CD8-positive, alpha-beta memory T cell (primary cell): ENCODE measurements at places on chromosomes 16 and 17. TPM values are rescaled to one million over a fixed set of nuclear protein-coding genes. Genes with fewer than 3 reads are reported as not detected.
A peak's percentile ranks its signal among the peaks of the same experiment; 100 is the strongest.

- H3K27me3 ChIP-seq = no peaks in the 10 kb centered on the region
- peaks cover 18% of the 10 kb centered on the region for H3K36me3 ChIP-seq
- no peaks in the 10 kb centered on the region for H3K4me1 ChIP-seq
Measured at GRCh38 chr17:44033861-44034408, 19.2 kb upstream of the TMEM101 start.

- H3K4me3 ChIP-seq = no peak overlapping the region
- no peak for DNase-seq
- peaks cover 65% of the 10 kb centered on the region for H3K4me1 ChIP-seq
- H3K27me3 ChIP-seq = no peaks in the 10 kb centered on the region
Measured at GRCh38 chr17:5044630-5045029, 9.4 kb upstream of the SLC52A1 start.

- DNase-seq = no peak
- no peaks in the 10 kb centered on the region for H3K4me1 ChIP-seq
- H3K36me3 ChIP-seq = no peaks in the 10 kb centered on the region
- no peak overlapping the region for H3K4me3 ChIP-seq
- no peak overlapping the region for H3K27ac ChIP-seq
Measured at GRCh38 chr17:28967221-28968135, 16.2 kb upstream of the PHF12 start.

- no peaks in the 10 kb centered on the region for H3K36me3 ChIP-seq
- H3K27me3 ChIP-seq = no peaks in the 10 kb centered on the region
- H3K4me1 ChIP-seq = peaks cover 10% of the 10 kb centered on the region
Measured at GRCh38 chr17:76572201-76572910, 13.3 kb downstream of the ST6GALNAC2 start.

GRCh38 chr16:49466529-49466831 is 92.9 kb downstream of the C16orf78 start:
- no peaks in the 10 kb centered on the region for H3K27me3 ChIP-seq
- H3K4me3 ChIP-seq = no peak overlapping the region
- H3K4me1 ChIP-seq = peaks cover 38% of the 10 kb centered on the region
- H3K27ac ChIP-seq = no peak overlapping the region
- DNase-seq = no peak

DNA sequence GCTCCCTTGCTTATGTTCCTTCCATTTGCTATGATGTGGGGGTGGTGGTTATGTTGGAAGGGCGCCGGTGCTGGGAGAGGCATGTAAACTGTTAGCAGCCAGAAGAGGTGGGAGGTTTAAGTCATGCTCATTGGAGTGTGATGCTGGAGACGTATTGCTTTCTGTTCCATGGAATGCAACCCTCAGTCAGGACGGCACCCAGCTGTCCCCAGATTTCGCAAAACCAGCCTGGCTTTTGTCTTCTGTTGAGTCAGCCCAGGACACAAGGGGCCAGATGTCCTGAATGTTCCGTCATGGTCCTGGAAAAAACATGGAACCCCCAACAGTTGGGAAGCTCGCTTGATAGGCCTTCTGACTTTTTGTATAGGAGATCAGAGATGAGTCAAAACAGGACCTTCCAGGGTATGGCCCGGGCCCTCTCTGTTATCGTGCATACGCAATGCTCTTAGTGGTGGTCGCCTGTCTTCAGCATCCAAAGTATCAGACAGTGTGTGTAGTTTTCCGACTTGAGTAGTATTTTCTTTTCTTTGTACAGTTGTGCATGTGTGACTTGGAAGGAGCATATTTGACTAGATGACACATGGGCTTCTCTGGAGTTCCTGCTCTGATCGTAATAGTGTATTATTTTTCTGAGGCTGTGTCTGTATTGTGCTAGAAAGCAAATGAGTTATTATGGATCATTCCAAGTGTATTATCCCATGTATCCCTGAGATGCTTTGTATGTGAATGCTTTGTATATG is 201.9 kb downstream of the SNX29 start:
- no peaks in the 10 kb centered on the region for H3K4me1 ChIP-seq
- no peaks in the 10 kb centered on the region for H3K27me3 ChIP-seq
- H3K4me3 ChIP-seq = no peak overlapping the region
- H3K36me3 ChIP-seq = no peaks in the 10 kb centered on the region
- DNase-seq = no peak

- DNase-seq = peak; percentile 72
- H3K36me3 ChIP-seq = no peaks in the 10 kb centered on the region
- H3K4me1 ChIP-seq = peaks cover 6% of the 10 kb centered on the region
- H3K4me3 ChIP-seq = no peak overlapping the region
- H3K27me3 ChIP-seq = peaks cover 40% of the 10 kb centered on the region
Measured at GRCh38 chr17:35747540-35748017, 5.5 kb downstream of the GAS2L2 start.

DNA sequence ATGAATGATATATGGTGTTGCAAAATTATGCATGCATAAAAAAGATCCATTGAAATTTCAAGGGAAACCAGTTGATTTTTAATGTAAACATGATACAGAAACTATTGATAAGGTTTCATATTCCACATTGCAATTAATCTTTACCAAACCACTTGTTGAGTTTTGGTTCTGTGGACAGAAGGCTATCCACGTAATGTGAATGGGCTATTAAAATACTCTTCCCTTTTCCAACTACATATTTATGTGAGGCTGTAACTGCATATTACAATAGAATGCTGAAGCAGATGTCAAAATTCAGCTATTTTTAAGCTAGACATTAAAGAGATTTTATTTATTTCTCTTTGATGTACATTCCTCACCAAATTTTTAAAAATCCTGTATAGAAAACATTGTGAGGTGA is 33.7 kb upstream of the VPS4A start:
- no peaks in the 10 kb centered on the region for H3K4me1 ChIP-seq
- H3K4me3 ChIP-seq = no peak overlapping the region
- no peaks in the 10 kb centered on the region for H3K36me3 ChIP-seq
- no peak overlapping the region for H3K27ac ChIP-seq
- no peaks in the 10 kb centered on the region for H3K27me3 ChIP-seq

DNA sequence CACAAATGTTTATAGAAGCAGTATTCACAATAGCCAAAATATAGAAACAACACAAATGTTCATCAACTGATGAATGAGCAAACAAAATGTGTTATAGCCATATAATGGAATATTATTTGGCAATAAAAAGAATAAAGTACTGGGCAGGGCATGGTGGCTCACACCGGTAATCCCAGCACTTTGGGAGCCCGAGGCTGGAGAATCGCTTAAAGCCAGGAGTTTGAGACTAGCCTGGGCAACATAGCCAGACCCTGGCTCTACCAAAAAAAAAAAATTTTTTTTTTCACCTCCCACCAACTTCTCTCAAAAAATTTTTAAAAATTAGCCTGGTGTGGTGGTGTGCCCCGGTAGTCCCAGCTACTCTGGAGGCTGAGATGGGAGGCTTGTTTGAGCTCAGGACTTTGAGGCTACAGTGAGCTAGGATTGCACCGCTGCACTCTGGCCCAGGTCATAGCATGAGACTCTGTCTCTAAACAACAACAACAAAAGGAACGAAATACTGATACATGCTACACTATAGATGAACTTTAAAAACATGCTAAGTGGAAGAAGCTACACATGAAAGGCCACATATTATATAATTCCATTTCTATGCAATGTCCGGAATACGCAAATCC is 10.7 kb upstream of the PECAM1 start:
- peaks cover 29% of the 10 kb centered on the region for H3K4me1 ChIP-seq
- H3K4me3 ChIP-seq = no peak overlapping the region
- H3K27me3 ChIP-seq = no peaks in the 10 kb centered on the region
- H3K27ac ChIP-seq = no peak overlapping the region
- no peaks in the 10 kb centered on the region for H3K36me3 ChIP-seq

DNA sequence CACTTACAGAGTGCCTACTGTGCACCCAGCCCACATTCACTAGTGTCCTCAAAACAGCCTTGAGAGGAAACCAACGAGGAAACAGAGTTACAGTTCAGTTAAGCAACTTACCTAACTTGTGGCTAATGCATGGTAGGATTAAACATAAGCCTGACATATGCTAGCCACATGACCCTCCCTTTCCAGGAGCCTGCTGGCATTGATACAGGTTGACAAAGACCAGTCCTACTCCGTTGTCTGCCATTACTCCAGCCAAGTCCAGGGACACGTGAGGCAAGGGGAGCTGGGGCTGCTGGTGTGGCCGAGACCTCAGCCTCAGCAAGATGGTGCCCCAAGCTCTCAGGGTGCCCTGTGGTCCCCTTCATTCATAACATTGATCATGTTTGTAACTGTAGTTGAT is 37.9 kb downstream of the SNX20 start:
- no peaks in the 10 kb centered on the region for H3K36me3 ChIP-seq

GRCh38 chr17:72046643-72047612 is 73.9 kb upstream of the SOX9 start:
- no peak for DNase-seq
- no peaks in the 10 kb centered on the region for H3K36me3 ChIP-seq
- no peaks in the 10 kb centered on the region for H3K4me1 ChIP-seq
- no peaks in the 10 kb centered on the region for H3K27me3 ChIP-seq

DNA sequence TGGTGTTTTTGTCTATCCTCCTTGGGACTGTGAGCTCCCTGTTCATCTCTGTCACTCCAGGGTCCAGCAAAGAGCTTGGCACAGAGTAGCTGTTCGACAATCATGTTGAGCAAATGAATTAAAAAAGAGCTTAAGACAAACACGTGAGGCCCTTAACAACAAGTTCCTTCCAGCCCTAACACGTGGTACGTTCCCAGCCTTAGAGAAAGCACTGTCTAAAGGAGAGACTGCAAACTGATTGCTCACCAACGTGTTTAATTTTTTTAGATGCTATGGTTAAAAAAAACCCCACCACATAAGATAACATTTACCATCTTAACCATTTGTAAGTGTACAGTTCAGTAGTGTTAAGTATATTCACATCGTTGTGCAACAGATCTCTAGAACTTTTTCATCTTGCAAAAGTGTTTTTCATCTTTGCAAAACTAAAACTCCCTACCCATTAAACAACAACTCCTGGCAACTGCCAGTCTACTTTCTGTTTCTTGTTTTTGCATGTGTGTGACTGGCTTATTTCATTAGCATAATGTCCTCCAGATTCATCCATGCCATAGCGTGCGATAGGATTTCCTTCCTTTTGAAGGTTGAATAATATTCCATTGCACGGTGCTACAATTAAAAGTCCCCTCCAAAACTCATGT is 28.2 kb downstream of the LAT start:
- H3K36me3 ChIP-seq = no peaks in the 10 kb centered on the region
- H3K27ac ChIP-seq = peak overlapping the region; percentile 2
- peak; percentile 53 for DNase-seq
- H3K4me3 ChIP-seq = peak overlapping the region; percentile 1
- H3K27me3 ChIP-seq = no peaks in the 10 kb centered on the region
- peaks cover 54% of the 10 kb centered on the region for H3K4me1 ChIP-seq

GRCh38 chr17:50816771-50817751 is 18.3 kb upstream of the WFIKKN2 start:
- no peak overlapping the region for H3K27ac ChIP-seq
- H3K4me3 ChIP-seq = no peak overlapping the region
- H3K36me3 ChIP-seq = no peaks in the 10 kb centered on the region
- no peaks in the 10 kb centered on the region for H3K27me3 ChIP-seq
- peak; percentile 43 for DNase-seq

GRCh38 chr17:19248151-19248927 is 11.2 kb downstream of the EPN2 start:
- H3K27me3 ChIP-seq = no peaks in the 10 kb centered on the region
- H3K27ac ChIP-seq = no peak overlapping the region
- no peak overlapping the region for H3K4me3 ChIP-seq
- H3K36me3 ChIP-seq = no peaks in the 10 kb centered on the region
- no peaks in the 10 kb centered on the region for H3K4me1 ChIP-seq

- no peak overlapping the region for H3K27ac ChIP-seq
- H3K4me1 ChIP-seq = no peaks in the 10 kb centered on the region
- no peaks in the 10 kb centered on the region for H3K27me3 ChIP-seq
- no peak for DNase-seq
- no peaks in the 10 kb centered on the region for H3K36me3 ChIP-seq
Measured at GRCh38 chr17:14950686-14951085, 314.4 kb downstream of the PMP22 start.

- H3K4me1 ChIP-seq = no peaks in the 10 kb centered on the region
- H3K4me3 ChIP-seq = no peak overlapping the region
- no peak overlapping the region for H3K27ac ChIP-seq
- H3K27me3 ChIP-seq = peaks cover 21% of the 10 kb centered on the region
Measured at GRCh38 chr16:23755484-23755809, 621 bp downstream of the CHP2 start.

GRCh38 chr17:20955427-20956323 is 87.1 kb downstream of the USP22 start:
- no peaks in the 10 kb centered on the region for H3K27me3 ChIP-seq
- H3K27ac ChIP-seq = no peak overlapping the region
- H3K36me3 ChIP-seq = no peaks in the 10 kb centered on the region

GRCh38 chr16:87765473-87765775 is 362 bp downstream of the KLHDC4 start:
- H3K27ac ChIP-seq = peak overlapping the region; percentile 93
- no peak for DNase-seq
- H3K4me3 ChIP-seq = peak overlapping the region; percentile 89
- peaks cover 43% of the 10 kb centered on the region for H3K4me1 ChIP-seq
- H3K36me3 ChIP-seq = peaks cover 22% of the 10 kb centered on the region

DNA sequence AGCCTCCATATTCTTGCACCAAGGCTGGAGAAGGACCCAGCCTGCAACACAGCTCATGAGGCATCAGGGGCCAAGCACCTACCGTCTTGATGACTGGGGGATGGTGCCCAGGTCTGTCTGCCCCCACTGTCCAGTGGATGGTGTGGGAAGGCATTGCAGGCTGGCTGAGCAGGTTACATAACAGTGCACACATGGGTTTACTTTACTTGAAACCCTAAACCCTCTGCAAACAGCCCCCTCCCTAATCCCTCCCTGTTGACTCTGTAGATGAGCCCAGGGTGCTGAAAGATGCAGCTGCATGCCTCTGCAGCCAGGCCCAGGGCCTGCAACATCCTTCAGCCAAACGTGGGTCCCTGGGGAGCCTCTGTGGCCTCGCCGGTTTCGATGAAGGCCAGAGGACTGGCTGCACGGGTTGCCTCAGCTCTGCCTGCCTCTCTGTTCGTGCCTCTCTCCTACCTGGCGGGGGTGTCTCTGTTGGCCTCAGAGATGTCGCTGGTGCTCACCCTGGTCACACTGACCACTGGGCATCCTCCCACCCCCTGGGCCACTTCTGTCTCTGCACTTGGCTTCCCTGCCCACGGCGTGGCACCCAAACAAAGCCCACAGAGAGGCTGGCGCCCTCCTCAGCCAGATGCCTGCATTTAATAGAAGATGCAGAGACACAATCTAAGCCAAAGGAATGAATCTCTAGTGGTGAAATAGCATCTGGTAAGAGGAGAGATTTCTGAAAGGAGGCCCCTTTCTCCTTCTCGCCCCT is 95.1 kb downstream of the METRNL start:
- no peaks in the 10 kb centered on the region for H3K27me3 ChIP-seq
- DNase-seq = no peak
- no peaks in the 10 kb centered on the region for H3K36me3 ChIP-seq
- no peaks in the 10 kb centered on the region for H3K4me1 ChIP-seq
- H3K27ac ChIP-seq = no peak overlapping the region

GRCh38 chr16:35746963-35747657 is 2287.7 kb downstream of the TP53TG3F start:
- no peak overlapping the region for H3K27ac ChIP-seq
- H3K27me3 ChIP-seq = no peaks in the 10 kb centered on the region
- no peaks in the 10 kb centered on the region for H3K36me3 ChIP-seq

OTOA gene
- 0.09 TPM for total RNA-seq

TBC1D3K gene
- not detected for total RNA-seq

CX3CL1 gene
- not detected for total RNA-seq

KRTAP9-4 gene
- total RNA-seq = not detected

MTSS2 gene
- total RNA-seq = 3.0 TPM

NHLRC4 gene
- total RNA-seq = 0.55 TPM

SOX8 gene
- total RNA-seq = 0.62 TPM

CORO1A gene
- 889 TPM for total RNA-seq

TAOK2 gene
- total RNA-seq = 41.8 TPM

LPO gene
- total RNA-seq = not detected
